ENCODE measurements at places on chromosomes 2 and 18.

GRCh38 chr2:10352972-10353371, 50.3 kb downstream of the HPCAL1 start:
- no peak for DNase-seq

DNA sequence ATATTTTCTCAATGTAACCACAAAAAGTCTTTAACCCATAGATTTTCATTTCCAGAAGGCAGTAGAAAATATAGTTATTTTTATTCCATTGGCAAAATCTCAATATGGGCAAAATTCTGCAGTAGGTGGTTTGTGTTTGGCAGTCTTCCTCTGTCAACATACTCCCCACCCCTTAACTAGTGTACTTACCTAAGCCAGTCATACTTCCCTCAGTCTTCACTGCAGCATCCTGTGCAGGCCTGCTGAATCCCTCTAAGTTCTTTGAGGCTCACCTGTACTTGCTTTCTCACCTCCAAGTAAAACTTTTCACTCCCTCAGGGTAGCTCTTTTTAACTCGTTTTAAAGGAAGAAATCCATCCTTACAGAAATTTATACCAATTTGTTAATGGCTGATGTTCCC, 6.8 kb downstream of the CARF start:
- DNase-seq: no peak

- DNase-seq: no peak
Measured at GRCh38 chr2:86020984-86021383, 84.7 kb downstream of the POLR1A start.

DNA sequence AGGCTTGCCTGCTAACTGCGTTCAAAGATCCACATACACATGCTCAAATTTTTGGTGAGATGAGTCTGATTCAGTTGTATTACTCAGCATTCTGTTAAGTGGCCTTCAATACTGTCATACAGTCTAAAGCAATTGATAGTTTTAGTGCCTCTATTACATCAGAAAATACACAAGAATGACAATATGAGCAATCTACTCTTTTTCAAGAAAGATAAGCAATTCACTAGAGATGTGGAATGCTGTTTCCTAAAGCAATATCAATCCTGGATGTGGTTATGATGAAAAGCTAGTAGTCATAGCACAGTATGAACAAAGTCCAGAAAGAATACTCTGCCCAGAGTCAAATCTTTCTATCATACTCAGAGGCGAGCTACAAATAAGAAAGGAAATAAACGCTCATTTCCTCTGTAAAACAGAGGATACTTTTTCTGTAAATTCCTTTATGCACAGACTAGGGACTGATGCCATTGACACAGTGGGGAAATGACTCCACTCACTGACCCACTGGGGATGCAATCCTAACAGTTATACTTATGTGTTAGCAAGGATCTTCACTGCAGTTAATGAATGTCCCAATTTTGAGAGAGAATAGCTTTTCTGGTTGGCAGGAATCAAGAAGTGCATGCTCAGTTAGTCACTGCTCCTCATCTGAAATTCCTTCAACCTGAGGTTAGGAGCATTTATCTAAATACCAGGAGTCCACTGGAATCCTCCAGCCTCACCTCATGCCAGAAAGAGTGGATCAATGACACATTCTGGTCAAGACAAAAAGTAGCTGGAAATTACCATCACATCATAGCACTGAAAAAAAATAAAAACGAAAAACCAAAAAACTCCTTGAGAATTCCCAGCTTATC, 83.3 kb downstream of the PDE11A start:
- DNase-seq: no peak

- DNase-seq: no peak
Measured at GRCh38 chr2:19767899-19768298, 133.9 kb downstream of the TTC32 start.

DNA sequence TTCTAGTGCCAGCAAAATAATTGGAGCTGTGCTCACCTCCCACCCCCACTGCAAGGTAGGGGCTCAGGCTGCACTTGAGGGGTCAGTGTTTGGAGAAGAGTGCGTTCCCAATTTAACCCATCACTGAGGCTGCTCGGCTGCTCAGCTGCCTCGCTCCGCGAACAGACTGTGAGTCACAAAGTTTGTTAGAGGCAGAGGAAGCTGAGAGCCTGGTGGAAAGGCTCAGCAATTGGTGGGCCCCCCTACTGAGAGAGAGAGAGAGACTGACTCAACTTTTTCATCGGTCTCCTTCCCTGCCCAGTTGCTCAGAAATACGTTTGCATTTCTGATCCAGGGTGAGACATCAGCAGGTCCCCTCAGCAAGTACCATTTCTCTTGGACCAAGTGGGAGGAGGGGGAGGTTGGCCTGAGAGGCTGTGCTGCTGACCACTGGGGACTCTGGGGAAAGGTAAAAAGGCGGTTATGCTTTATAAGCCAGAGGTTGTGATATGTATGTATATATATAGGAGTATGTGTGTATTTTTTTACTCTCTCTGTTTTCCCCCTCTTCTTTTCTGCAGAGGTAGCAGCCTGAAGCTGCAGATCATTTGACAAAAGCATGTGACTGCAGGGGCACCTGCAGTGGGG, 1.5 kb downstream of the EFR3B start:
- DNase-seq: peak; percentile 42

DNA sequence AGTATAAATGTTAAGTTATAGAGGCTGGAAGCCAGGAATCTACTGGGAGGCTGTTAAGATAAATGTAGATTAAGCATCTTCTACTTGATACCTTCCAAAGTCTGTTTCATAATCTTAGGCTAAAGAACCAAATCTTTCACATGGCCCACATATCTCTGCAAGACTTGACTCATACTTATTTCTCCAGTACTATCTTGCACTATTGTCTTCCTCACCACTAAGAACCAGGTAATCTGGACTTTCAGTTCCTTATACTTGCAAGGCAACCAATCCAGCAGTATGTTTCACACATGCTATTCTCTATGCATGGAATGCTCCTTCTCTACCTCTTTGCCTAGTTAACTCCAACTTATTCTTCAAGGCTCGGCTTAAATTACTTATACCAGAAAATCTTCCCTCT, 62.2 kb downstream of the RBMS1 start:
- no peak for DNase-seq

- DNase-seq: no peak
Measured at GRCh38 chr18:44409515-44409914, 271.2 kb upstream of the SETBP1 start.

DNA sequence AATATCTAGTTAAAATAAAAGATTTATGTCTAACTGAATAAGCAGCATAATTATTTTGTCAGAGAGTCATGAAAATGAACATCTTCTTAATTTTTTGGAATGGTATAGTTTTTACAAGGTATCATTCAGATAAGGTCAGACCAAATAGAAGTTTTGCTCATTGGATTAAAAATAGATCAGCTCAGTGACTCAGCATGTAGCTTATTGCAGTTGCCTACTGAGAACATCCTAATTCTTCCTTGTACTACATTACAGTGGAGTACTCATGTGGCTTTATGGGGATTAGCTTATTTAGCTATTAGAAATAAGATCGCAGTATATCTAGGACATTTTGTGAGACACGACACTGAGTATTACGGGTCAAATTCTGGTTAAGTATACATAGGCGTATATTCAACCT, 38.2 kb upstream of the PPM1B start:
- DNase-seq: peak; percentile 62

DNA sequence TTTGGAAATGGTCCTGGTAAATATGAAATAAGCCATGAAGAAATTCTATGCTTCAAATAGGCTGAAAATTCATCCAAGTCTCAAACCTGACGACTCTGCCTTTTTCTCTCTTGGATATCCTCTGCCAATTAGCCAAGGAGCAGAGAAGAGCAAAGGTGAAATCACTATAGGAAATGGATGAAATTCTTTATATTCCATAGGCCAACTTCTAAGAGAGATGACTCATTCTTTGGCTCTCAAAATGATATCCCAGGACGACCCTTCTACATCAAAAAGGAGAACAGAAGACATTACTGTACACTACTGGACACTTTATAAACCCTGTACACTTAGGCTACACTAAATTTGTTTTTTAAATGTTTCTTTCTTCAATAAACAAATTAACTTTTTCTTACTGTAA, 22.7 kb downstream of the PDE1A start:
- DNase-seq: no peak

DNA sequence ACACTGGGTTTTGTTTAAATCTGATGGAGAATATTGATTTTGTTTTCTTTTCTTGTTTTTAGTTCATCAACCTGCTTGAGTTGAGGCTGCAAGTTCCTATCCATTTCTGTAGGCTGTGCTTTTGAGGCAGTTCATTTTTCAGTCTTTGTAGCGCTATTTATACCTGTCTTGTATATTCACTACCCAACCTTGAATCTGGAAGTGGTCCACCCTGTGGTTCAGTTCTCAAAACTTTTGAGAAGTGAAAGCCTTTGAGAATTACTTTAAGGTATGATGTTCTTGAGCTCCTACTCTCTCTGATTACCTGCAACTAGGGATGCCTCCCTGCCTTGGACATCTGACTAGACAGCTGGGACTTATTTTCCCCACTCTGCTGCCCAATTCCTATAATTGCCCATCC, 53.5 kb upstream of the KCNE4 start:
- no peak for DNase-seq

GRCh38 chr2:68429311-68429826, 37.7 kb downstream of the FBXO48 start:
- no peak for DNase-seq

DNA sequence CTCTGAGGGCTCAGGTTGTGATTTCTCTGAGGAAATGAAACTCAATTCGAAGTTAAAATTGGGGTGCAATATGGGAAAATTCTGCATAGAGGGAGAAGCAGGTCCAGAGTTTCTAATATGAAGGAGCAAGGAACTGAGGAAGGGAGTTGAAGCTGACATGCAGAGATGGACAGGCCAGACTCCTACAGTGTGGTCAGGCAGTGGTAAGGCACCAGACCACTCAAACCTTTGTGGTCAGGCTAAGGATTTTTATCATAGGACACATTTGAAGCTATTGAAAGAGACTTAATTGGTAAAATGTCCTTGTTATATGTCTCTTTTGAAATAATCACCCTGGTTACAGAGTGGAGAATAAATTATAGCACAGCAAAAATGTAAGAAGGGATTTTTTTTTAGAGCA, 1074.8 kb upstream of the CDH2 start:
- DNase-seq: no peak

DNA sequence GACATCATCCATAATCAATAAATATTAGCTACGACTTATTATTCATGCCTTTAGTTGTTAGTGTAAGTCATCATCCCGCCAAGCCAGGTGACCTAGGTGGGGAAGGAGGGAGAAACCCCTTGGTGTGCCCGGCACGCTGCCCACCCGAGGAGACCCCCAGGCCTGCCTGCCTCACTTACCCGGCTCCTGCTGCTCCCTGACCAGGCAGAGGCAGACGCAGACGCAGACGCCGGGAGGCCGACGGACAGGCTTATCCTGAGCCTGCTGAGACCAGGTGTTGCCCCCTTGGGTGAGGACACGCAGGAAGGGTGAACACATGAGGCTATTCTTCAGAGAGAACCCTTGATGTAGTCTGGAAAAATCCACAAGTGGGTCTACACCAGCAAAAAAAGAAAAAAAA, 401.8 kb downstream of the GALR1 start:
- no peak for DNase-seq

DNA sequence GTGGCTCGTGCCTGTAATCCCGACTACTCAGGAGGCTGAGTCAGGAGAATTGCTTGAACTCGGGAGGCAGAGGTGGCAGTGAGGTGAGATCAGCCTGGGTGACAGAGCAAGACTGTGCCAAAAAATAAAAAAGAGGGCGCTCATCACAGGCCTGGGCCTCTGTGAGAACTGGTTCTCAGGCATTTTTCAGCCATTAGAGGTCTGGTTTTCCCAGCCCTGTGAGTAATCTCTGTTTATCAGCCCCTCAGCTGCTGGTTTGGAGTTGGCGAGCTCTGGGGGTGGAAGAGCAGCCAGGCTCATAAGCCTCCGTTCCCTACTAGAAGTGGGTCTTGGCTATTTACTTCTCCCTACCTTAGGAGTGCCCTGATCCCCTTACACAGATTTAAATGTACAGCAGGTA, 53.1 kb downstream of the CHRNA1 start:
- DNase-seq: no peak

- no peak for DNase-seq
Measured at GRCh38 chr18:60809937-60810336, 437.4 kb upstream of the MC4R start.

DNA sequence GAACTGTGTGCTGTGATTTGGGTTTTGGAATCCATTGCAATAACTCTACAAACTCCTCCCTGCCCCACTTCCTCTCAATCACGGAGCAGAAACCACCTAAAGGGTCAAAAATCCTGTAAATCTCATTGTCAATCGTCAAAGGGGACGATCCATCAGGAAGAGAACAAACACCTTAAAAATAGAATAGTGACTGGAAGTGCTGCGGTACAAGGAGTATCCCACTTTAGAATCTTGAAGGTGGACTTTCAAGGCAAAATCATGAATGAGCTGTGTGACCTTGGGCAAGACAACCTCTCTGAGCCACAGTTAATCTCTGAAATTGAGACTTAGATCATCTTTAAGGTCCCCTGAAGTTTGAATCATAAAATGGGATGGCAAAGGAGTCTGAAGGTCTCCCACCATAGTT, 5.9 kb downstream of the PMAIP1 start:
- DNase-seq: no peak

DNA sequence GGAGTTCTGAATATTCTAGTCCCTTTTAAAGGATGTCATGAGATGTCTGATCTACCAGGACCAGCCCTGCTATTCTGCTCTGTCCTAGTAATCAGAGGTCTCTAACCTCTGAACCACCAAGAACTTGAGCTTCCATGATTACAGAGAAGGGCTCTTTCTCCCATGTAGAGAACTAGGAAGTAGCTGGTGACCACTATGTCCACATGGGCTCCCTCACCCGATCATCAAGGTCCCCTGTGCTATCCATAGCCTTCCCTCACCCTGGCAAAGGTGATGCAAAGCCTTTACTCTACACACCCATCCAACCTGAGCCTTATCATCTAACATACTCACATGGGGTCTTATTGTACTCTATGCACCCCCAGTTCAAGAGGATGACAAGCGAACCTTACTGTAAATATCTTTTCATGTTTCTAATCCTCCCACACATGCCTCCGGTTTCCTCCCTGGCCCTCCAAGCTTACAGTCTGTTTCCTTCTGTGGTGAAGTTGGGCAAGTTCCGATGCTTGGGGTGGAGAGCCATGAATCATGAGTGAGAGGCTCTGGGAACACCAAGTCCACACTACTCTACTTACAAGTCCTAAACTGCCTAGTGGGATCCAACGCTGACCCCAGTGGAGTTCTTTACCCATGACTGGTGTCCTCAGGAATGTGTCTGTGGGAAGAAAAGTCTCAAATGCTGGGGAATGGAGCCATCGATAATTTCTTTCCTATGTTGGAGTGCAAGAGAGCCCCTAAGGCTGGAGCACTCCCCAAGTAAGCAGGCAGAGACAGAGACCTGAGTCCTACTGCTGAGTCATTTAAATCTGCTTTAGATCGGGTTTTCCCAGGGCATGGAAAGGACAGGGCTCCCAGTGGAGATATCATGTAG, 73.3 kb upstream of the KLF7 start:
- peak; percentile 95 for DNase-seq

Measured in inflammatory macrophage treated with lipopolysaccharide for 4 hours (primary cell).